ENCODE measurements at places on chromosomes 12 and 14. TPM values are rescaled to one million over a fixed set of nuclear protein-coding genes. Genes with fewer than 3 reads are reported as not detected.

The SCARB1 gene
- 20.2 TPM for total RNA-seq

The GPR162 gene
- 4.1 TPM for total RNA-seq

The PLEKHG3 gene
- 18.7 TPM for total RNA-seq

The TMPRSS12 gene
- total RNA-seq: not detected

The FGFR1OP2 gene
- total RNA-seq: 111 TPM

The UBC gene
- total RNA-seq: 1,797 TPM

The SLC8A3 gene
- 1.8 TPM for total RNA-seq

The GPRC5D gene
- total RNA-seq: not detected

The GATC gene
- 32.5 TPM for total RNA-seq

The FOXN4 gene
- total RNA-seq: not detected

The CCDC88C gene
- 19.3 TPM for total RNA-seq

The SLC2A13 gene
- total RNA-seq: 32.2 TPM

The CAPZA3 gene
- 3.5 TPM for total RNA-seq

The TMEM229B gene
- total RNA-seq: 6.0 TPM

The MANSC4 gene
- total RNA-seq: 0.73 TPM
